ENCODE measurements at places on chromosomes 3 and 15.

GRCh38 chr3:114646526-114646925, 352.7 kb downstream of the TIGIT start:
- DNase-seq: no peak

GRCh38 chr3:161069511-161070251, 35.5 kb downstream of the B3GALNT1 start:
- DNase-seq: peak; percentile 70

DNA sequence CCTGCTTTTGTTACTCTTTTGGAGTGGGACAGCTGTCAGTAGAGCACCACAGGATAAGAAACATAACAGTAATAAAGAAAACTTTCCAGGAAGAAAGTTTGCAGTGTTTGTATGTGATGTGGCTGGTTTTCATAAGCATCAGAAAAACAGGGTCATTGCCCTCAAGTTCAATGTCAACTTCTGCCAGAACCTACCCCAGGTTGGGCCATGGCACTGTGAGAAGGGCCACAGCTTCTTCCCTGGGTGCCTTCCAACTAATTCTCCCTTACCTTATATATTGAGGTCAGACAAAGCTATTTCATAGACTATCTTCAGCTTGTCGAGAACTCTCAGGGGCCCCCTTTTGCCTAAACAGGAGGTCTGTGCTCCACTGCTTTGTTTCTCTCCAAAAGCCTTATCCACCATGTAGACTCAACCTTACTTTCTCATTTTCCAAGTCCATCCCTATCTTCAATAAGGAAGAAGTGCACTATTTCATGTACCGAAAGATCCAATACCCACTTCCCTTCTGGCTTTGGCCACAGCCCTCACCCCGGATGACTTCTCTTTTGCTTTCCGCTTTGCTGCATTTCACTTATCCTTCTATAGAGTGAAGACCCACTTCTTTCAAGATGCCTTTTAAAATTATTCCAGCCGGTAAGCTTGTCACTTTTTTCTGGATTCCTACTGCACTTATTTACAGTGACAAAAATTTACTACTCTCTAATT, 38.2 kb upstream of the PLCL2 start:
- no peak for DNase-seq

- DNase-seq: no peak
Measured at GRCh38 chr15:42159381-42160015, 3.1 kb upstream of the PLA2G4F start.

GRCh38 chr3:48194446-48195071, 6.3 kb upstream of the CDC25A start:
- peak; percentile 56 for DNase-seq

- no peak for DNase-seq
Measured at GRCh38 chr3:184553385-184553784, 8.2 kb upstream of the EPHB3 start.

- DNase-seq: peak; percentile 45
Measured at GRCh38 chr3:128426128-128426921, 40.4 kb downstream of the DNAJB8 start.

GRCh38 chr3:78791753-78792152, 976.0 kb downstream of the ROBO1 start:
- DNase-seq: peak; percentile 70

GRCh38 chr3:127296166-127296565, 8.3 kb upstream of the PRR20G start:
- no peak for DNase-seq

GRCh38 chr3:66931699-66932098, 66.4 kb upstream of the KBTBD8 start:
- no peak for DNase-seq

DNA sequence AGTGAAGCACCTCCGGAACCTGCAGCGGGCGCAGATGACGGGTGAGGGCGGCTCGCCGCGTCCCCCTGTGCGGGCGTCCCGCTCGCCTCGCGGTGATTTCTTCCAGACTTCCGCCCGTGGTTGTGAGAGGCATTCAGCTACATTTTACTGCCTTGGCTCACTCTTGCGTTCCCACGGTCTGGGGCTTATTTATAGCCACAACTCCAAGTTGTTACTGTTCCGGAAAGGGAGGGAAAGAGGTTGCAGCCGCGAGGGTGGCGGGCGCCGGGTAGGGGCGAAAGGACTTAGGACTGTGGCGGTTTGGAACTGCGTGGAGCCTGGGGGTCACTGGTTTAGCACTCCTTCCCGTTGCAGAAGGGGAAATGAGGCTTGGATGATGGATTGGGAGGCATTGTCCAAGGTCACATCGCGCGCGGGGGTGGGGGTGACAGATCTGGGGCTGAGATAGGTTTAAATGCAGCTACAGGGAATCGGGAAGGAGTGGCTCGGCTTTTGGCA, 1.1 kb downstream of the HES1 start:
- DNase-seq: peak; percentile 61

- peak; percentile 38 for DNase-seq
Measured at GRCh38 chr3:29694783-29695182, 413.9 kb downstream of the RBMS3 start.

- no peak for DNase-seq
Measured at GRCh38 chr3:123718108-123718507, 133.3 kb upstream of the HACD2 start.

GRCh38 chr3:106428565-106428994, 559.8 kb upstream of the CBLB start:
- no peak for DNase-seq

DNA sequence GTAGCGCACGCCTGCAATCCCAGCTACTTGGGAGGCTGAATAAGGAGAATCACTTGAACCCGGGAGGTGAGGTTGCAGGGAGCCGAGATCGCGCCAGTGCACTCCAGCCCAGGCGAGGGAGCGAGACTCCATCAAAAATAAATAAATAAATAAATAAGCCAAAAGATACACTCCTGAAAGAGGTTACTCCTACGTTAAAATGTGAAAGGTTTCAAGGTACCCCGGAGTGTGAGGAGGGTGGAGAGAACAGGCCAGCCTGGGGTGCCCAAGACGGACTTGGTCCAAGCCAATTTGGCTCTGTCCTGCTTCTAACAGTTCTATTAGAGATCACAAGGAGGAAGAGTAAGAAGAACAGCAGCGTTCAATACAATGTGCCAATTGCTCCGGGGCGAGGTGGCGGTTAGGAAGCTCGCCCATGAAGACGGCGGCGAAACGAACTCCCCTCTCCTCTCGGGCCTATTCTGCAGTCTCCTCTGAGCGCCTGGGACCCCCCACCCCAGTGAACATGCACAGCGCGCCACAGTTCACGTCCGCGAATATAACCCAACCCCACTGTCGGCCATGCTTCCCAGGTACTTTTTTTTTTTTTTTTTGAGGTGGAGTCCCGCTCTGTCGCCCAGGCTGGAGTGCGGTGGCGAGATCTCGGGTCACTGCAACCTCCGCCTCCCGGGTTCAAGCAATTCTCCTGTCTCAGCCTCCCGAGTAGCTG, 942 bp downstream of the ELP6 start:
- peak; percentile 45 for DNase-seq

GRCh38 chr3:16300881-16301359, 35.9 kb downstream of the OXNAD1 start:
- DNase-seq: no peak

GRCh38 chr3:197746801-197747237, 2.9 kb upstream of the FYTTD1 start:
- DNase-seq: no peak

DNA sequence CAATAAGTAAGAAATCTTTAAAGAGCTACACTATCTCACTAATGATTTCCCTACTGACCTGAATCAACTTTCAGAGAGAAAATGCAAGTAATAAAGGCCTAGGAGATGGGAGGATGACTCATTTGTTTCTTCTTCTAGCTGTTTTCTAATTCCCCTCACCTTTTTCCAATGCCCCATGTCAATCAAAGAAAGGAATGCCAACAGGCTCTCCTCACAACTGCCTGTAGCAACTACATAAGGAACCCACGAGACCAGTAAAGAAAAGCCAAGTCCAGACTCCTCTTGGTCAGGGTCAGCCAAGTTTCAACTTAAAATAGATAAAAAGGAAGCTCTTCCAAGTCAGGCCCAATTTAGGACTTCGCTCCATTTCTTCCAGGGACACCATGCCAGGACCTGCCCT, 201.9 kb downstream of the TNIK start:
- no peak for DNase-seq

DNA sequence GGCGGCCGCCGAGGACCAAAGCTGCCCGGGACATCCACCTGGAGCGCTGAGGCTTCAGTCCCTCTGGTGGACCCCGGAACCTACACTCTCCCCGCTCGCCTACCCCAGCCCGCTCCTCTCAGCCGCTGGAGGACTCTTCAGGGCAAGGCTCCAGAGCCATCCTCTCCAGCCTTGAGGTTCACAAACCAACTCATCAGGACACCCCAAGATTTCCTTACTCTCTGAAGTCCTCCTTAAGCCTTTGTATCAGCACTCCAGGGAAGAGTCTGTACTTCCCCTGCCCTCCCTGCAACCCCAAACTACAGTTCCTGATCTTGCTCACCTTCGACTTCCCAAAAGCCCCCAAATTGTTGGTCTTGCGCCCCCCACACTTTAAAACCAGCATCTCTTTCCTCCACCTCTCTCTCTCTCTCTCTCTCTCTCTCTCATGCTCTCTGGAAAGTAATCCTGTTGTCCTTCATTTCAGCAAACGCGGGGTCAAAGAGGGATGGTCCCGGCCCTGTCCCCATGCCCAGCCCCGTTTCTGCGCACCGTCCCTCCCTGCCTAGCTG, 438 bp downstream of the THBS1 start:
- no peak for DNase-seq

DNA sequence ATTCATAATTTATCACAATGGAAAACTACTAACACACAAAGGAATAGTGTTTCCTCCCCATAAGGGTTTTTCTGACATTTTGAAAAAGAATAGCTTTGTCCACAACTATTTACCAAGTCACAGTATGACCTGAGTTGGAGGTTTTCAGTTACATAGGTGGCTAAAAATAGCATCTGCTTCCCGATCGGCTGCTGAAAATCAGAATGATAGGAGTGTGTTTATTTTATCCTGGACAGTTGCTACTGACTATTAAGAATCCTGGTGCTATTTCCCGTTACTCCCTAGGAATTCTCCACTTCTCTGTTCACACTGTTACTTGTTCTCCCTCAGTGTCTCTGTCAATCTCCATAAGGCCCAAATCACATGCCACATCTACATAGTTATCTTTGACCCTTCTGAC, 353.9 kb upstream of the RARB start:
- no peak for DNase-seq

DNA sequence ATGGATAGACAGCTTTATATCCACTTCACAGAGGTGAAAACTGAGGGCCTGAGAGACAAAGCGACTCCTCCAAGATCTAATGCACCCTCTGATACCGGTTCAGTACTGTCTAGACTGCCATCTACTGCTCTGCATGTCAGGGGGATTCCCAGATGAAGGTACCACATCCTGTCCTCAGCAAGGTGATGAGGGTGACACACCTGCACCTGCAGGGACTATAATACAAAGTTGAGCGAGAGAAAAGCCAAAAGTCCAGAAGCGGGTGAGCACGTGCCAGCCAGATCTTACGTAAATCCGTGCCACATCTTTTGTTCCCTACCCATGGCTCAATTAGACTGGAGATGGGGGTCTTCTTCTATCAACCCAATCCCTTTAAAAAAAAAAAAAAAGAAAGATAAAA, 32.4 kb upstream of the HES1 start:
- DNase-seq: no peak

- DNase-seq: peak; percentile 81
Measured at GRCh38 chr3:33131331-33132018, 17.7 kb downstream of the CRTAP start.

GRCh38 chr3:73605412-73605811, 19.3 kb downstream of the PDZRN3 start:
- no peak for DNase-seq

- no peak for DNase-seq
Measured at GRCh38 chr3:112187300-112187699, 54.3 kb upstream of the GCSAM start.

- DNase-seq: no peak
Measured at GRCh38 chr3:5560199-5560598, 372.7 kb downstream of the EDEM1 start.

DNA sequence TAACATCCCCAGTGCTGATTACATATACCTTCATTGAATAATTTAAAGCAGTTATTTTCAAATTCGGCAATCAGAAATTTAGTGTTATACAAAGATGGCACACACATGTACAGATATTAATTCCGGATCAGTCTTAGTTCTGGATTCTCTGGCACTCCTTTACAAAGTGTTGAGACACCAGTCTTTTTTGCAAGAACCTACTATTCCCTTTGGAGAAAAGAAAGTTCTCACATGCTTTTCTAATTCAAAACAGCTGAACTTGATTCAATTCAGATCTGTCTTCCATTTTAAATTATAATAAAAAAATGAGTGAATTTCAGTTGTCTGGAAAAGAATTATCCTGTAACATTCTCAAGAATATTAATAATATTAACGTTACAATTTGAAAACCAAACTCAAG, 20.4 kb downstream of the CCDC191 start:
- no peak for DNase-seq

- DNase-seq: peak; percentile 39
Measured at GRCh38 chr3:100403362-100404249, 2.3 kb downstream of the LNP1 start.

DNA sequence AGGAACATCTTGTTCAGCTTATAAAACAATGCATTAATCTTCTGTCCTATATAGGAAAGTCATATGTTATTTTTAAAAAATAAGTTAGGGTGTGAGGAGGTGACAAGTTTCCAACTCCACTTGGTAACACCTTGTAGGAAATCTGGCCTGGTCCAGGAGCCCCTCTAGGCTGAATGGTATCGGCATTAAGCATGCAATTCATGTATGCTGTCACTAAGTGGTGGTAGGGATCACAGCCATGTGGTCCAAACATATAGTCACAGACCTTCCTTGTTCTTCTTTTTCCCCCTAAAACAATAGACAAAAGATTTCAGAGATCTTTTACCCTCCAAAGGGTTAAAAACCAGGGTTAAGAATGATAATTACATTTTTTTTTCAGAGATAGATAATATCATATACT, 4.2 kb upstream of the APBA2 start:
- DNase-seq: no peak

- DNase-seq: peak; percentile 37
Measured at GRCh38 chr3:47443611-47443995, 32.1 kb downstream of the SCAP start.
